ENCODE measurements at places on chromosomes 13 and 19.

DNA sequence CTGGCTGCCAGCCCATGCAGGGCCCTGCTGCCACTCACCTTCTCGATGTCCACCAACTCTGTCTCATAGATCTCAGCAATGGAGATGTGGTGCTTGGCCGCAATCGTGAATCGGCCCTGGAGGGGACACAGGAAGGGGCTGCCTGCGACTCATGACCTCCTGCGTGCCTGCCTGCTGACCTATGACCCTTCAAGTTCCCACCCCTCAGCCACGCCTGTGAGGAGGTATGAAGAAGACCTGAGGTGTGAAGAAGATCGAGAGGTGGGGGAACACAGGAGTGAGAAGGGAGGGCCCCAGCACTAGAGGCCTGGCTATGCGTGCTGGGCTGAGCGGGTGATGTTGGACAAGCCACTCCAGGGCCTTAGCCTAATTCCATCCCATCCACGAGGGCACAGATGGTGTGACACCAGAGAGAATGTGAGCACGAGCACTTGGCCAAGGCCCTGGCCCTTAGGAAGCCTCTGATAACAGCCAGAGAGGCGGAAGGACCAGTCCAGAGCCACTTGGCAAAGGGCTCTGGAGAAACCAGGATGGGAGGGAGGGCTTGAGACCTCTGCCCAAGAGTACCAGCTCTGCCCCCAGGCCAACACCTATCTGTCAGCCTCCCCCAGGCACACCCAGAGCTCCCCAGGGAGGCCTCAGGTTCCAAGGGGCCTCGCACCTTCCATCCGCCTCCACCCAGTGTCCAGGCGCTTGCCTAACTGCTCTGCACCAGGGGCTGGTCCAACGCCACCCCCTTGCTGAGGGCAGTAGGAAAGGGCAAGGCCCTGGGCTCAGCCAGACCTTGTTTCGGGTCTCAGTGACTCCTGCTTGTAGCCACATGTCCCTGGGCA, 9.6 kb upstream of the KPTN start:
- no peak for DNase-seq

GRCh38 chr13:107461751-107462150, 753.6 kb downstream of the LIG4 start:
- no peak for DNase-seq

DNA sequence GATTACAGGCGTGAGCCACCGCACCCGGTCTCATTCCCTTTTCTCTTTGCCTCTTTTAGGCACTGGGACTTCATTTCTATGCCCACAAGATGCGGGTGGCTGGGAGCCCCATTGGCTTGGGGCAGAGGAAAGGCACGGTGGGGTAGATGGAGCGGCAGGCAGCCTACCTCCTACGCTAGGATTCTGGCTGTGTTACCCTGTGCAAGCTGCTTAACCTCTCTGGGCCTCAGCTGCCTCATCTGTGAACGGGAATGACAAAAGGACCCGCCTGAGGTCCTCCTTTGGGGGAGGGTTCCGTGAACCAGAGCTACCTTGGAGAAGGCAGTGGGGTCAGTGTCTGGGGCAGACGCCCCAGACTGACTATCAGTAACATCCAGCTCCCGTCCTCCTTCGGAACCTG, 9.3 kb upstream of the LINGO3 start:
- no peak for DNase-seq

DNA sequence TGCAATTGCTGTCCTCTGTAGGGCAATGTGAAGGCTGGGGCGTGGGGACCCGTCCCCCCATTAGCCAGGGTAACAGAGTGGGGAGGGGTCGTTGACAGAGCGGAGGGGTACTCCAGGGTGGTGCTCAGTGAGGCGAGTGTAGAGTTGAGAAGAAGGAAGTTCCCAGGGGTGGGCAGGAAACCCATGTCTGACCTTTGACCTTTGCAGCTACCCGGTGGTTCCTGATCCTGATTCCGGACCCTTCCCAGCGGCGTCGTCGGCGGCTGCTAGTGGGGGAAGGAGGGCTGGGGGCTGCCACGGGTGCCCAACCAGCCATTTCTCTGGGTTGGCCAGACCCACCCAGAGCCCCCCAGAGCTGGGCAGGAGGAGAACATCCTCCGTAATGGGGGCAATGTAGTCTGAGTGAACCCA, 2.1 kb upstream of the PLVAP start:
- DNase-seq = no peak

GRCh38 chr19:37946132-37946531, 39.1 kb downstream of the SIPA1L3 start:
- no peak for DNase-seq

DNA sequence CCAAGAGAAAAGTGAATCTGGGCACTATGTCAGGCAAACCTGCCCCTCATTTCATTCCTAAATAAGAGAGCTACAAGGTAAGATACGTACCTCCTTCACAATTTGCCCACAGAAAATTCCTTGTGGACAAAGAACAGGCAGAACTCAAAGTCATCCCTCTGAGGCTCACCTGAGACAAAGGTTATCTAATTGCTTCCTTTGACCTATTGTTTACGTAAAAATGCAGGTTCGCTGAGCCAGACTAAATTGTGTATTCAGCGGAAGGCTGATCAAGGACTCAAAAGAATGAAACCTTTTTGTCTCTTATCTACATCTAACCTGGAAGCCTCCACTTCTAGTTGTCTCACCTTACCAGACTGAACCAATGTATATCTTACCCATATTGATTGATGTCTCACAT, 213.3 kb downstream of the POSTN start:
- no peak for DNase-seq

DNA sequence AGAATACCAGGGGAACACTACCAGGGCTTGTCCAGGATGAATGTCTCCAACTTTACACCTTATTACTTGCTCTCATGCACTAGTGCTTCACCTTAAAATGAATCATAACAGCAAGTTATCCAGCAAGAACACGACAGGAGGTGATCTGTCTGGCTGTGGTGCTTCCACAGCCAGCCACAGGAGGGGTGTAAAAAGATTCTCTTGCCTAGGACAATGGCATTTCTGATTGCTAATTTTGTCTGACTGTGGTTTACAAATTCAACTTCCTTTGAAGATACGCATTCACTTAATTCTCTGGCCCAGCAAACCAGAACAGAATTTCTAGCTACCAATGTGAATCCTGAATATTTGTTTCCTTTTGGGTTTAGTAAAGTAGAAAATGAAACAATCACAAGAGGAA, 23.1 kb upstream of the COG3 start:
- no peak for DNase-seq

DNA sequence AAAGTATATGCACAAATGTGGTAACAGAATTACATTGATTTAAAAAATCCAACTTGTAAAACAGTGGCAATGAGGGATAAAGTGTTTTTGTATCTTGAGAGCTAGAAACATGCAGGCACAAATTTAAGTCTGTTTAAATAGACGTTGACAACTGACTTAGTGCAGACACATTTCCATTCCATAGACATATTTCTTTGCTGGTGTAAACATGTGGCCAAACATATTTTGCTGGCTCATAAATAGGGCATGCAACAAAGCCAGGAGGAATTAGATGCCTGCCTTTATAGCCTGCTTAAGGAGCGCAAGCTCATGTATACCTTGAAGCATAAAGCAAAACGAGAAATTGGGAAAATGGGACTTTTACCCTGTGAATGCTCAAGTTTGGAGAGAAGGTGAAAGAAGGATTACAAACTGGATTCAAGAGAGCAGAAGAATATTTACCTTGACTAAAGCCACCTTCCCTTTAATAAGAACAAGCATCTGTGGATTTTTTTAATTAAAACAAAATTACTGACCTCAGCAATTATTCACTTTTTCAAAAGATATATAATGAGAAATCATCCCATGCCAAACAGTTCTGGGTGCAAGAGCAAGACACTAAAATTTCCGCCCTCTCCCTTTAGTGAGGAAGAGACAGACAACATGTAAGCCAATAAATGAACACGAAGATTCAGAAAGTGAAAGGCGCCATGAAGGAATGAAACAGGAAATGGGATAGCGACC, 71.0 kb downstream of the DCT start:
- DNase-seq = no peak

DNA sequence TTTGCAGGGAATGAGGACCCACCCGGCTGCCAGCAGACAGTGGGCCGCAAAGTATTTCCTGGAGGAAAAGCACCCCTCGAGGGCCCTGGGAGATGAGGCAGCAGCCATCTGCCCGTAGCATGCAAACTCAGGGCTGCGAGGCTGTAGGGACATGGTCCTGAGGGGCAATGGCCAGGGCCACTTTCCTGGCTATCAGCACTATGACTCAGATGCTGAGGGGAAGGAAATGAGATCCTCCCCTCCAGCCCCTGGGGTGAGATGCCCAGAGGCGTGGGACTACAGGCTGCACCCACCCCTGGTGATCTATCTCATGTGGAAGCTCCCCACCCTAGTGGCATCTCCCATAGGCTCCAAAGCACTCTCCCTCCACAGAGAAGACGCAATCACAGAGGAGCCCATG, 80.1 kb downstream of the SLC7A1 start:
- DNase-seq = no peak

DNA sequence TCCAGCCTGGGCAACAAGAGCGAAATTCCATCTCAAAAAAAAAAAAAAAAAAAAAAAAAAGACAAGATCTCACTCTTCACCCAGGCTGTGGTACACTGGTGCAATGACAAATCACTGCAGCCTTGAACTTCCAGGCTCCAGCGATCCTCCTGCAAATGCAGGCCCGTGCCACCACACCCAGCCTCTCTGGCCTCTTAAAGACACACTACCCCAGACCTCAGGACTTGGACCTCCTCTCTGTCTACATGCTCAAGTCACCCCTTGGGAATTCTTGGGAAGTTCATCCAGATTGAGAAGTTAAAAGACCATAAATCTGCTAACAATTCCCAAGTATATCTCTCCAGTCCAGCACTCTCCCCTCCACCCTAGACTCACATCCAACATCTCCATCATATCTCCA, 10.6 kb upstream of the HIPK4 start:
- no peak for DNase-seq

DNA sequence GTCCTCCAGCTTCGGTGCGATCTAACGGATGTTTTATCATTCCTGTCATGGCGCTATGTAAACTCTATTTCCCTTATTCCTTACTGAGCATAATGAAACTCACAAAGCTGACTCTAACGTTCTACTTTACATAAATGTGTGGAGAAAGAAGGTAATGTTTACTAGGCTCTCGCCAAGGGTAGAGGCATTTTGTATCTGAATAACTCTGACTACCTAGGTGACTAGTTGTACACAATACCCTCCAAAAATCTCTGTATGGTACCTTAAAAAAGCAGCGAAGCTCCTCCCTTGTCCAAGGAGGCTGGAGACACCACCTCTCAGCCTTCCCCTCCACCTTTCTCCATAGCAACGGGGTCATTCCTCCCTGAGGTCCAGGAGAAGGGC, 316 bp upstream of the ZNF530 start:
- DNase-seq = no peak

- no peak for DNase-seq
Measured at GRCh38 chr13:32310134-32310706, 4.9 kb downstream of the ZAR1L start.

GRCh38 chr13:113907635-113908617, 44.0 kb upstream of the GAS6 start:
- DNase-seq = peak; percentile 94

- DNase-seq = no peak
Measured at GRCh38 chr13:113420833-113421600, 32.3 kb downstream of the ADPRHL1 start.

DNA sequence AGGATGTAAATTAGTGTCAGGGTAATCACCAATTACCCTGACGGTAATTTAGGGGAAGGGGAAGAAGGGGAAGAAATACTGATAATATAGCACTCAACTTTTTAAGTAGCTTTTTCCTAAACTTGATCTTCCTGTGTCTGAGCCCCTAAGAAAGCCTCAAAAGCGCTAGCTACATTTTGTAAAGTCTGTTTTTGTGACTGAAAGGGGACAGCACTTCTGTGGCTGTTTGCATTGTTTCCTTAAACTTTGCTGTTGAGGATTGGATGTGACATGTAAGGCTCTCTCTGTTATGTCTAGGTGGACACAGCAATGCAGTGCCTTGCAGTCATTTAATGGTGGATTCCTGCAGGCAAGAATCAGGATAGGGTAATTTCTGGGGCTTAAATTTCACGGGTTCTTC, 42.8 kb downstream of the SPATA13 start:
- DNase-seq = no peak

GRCh38 chr19:6528544-6529121, 2.2 kb upstream of the TNFSF9 start:
- no peak for DNase-seq

Measured in DMS79 treated with DMSO at 0.1 percent for 48 hours (cell line).